GM23248 (cell line): ENCODE measurements at places on chromosomes 5 and 9. TPM values are rescaled to one million over a fixed set of nuclear protein-coding genes. Genes with fewer than 3 reads are reported as not detected.

DNA sequence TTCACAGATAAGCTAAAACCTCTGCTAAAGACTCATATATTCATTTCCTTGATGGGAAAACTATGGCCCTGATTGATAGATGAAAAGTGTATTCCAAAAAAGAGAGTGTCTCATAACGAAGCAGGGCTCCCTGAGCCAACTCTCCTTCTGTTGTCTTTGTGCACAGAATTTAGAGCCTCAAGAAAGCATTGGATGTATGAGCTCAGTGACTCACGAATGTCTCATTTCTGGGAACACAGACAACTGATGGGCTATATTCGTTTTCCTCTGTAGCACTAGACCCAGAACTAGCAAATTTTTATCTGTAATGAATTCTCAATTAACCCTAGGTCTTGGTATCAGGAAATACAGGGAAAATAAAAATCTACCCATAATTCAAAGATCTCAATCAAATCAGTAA is 88.4 kb downstream of the LMNB1 start:
- H3K4me1 ChIP-seq: peaks cover 13% of the 10 kb centered on the region
- H3K36me3 ChIP-seq: no peaks in the 10 kb centered on the region
- no peak overlapping the region for H3K4me3 ChIP-seq
- H3K27ac ChIP-seq: no peak overlapping the region
- H3K27me3 ChIP-seq: no peaks in the 10 kb centered on the region

DNA sequence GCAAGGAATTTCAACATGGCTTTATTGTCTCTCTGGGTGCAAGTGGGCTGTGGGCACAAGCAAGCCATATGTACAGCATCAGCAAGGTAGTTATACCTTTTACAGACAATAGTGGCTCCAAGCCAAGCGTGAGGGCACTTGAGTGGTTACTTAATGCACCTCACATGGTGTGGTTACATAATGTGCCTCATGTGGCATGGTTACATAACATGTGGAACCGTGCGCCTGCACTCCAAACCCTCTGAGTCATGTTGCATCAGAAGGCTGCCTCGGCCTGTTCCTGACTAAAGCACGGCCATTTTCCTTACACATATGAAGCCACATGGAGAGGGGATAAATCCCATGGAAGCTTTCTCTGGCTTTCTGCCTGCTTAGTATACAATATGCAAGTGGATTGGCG is 150.9 kb downstream of the OSTF1 start:
- H3K4me3 ChIP-seq: no peak overlapping the region
- H3K27me3 ChIP-seq: no peaks in the 10 kb centered on the region
- no peak overlapping the region for H3K27ac ChIP-seq
- H3K36me3 ChIP-seq: no peaks in the 10 kb centered on the region
- H3K4me1 ChIP-seq: no peaks in the 10 kb centered on the region

DNA sequence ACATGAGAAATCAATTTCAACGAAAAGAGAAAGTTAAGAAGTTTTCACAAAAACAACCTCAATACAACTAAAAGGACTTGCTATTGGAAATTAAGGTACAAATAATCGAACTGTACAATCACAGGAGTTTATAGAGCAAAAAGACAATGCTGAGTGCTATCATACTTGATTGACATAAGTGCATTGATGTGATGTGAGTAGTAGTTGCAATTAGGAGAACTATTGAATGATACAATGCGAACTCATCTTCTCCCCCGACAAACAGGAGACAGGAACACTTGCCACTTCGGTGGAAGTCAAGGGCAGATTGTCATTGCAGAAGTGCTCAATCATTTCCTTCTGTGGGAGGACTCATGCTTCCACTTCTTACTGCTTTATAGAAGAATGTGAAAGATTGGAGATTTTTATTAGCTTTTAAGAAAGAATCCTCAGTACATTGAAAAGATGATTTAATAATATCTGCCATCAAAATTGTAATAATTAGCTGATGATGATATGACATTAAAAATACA is 276.6 kb upstream of the MPDZ start:
- H3K4me3 ChIP-seq: no peak overlapping the region
- no peaks in the 10 kb centered on the region for H3K4me1 ChIP-seq
- H3K36me3 ChIP-seq: no peaks in the 10 kb centered on the region
- peaks cover 31% of the 10 kb centered on the region; the same call in 1 of the 2 replicates for H3K27me3 ChIP-seq

DNA sequence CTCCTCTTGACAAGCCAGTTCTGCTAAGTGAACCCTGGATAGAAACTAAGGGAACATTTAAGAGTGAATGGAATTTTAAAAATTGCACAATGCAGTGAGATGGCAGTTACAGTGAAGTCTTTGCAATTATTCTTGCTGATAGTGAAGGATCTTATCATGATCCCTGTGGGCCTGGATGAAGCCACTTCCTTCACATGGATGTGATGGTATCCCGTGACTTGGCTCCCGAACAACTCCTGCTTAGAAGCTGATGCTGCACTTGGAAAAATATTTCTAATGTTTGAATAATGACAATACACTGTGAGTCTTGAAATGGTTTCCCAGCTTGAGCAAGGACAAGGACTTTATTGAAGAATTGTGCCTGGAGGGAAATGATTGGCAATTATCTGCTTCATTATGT is 49.2 kb upstream of the NTRK2 start:
- no peaks in the 10 kb centered on the region for H3K27me3 ChIP-seq
- no peak overlapping the region for H3K4me3 ChIP-seq
- H3K4me1 ChIP-seq: no peaks in the 10 kb centered on the region

DNA sequence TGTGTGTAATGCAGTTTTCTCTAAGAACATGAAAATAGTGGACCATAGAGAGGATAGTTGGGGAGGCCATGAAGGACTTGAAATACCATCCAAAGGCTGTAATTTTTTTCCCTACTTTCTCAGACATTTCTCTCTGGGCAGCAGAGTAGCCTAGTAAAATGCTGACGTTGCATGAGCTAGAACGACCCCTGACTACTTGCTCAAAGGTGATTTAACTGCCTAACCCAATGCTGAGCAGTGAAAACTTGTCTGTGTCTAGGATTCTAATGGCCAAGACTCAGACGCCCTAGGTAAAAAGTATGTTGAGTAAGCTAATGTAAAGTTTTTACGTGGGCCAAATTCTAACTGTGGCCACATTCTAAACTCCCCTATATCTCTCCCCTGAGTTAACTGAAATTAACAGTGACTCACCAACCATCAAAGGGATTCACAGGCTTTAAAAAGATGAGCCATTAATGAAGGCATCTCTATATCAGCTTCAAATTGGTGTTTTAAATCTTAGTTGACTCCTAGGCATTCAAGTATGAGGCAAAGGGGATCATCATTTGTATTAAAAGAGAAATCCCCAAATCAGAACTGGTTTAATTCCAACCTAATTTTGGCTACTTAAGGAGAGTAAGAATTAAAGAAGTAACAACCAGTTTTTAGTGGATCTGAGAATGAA is 121.0 kb upstream of the GAS1 start:
- H3K4me3 ChIP-seq: no peak overlapping the region
- H3K4me1 ChIP-seq: peaks cover 63% of the 10 kb centered on the region
- 0 out of 2 replicates have a peak overlapping the region, but pooled peaks have one; percentile 4 for H3K27ac ChIP-seq
- H3K27me3 ChIP-seq: no peaks in the 10 kb centered on the region

DNA sequence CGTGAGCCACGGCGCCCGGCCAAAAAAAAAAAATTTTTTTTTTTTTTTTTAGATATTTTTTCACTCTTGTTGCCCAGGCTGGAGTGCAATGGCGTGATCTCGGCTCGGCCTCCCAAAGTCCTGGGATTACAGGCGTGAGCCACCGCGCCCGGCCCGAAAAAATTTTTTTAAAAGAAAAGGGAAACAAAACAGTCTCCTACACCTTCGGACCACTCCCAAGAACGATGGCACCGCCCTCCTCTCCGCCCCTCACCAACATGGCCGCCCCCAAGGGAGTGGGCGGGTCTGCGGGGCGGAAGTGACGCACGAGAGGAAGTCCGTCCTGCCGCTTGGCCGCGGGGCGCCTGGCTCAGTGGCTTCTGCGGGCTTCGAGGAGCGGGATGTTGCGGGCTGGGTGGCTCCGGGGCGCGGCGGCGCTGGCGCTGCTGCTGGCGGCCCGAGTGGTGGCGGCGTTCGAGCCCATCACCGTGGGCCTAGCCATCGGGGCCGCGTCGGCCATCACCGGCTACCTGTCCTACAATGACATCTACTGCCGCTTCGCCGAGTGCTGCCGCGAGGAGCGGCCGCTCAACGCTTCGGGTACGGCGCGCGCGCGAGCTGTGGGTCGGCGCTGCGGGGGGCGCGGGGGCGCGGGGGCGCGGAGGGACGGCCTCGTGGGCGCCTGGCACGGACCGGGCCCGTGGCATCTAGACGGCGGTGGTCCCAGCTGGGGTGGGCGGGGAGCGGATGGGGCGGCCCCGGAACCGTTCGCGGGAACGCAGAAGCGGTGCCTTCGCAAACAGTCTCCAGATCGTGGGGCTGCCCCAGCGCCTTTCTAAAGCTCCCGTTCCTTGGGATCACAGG is at the start of gene TOR1B:
TSS of gene TOR1B (plus strand) at position 352 of the 843 bp plus-strand sequence. CDS start at position 381, 29 bp downstream.
- H3K4me1 ChIP-seq: peaks cover 5% of the 10 kb centered on the region; the same call in 1 of the 2 replicates
- H3K27ac ChIP-seq: peak within 1 kb of the TSS; percentile 62
- DNase-seq: peak; percentile 95
- no peaks in the 10 kb centered on the region; the same call in 1 of the 2 replicates for H3K36me3 ChIP-seq

DNA sequence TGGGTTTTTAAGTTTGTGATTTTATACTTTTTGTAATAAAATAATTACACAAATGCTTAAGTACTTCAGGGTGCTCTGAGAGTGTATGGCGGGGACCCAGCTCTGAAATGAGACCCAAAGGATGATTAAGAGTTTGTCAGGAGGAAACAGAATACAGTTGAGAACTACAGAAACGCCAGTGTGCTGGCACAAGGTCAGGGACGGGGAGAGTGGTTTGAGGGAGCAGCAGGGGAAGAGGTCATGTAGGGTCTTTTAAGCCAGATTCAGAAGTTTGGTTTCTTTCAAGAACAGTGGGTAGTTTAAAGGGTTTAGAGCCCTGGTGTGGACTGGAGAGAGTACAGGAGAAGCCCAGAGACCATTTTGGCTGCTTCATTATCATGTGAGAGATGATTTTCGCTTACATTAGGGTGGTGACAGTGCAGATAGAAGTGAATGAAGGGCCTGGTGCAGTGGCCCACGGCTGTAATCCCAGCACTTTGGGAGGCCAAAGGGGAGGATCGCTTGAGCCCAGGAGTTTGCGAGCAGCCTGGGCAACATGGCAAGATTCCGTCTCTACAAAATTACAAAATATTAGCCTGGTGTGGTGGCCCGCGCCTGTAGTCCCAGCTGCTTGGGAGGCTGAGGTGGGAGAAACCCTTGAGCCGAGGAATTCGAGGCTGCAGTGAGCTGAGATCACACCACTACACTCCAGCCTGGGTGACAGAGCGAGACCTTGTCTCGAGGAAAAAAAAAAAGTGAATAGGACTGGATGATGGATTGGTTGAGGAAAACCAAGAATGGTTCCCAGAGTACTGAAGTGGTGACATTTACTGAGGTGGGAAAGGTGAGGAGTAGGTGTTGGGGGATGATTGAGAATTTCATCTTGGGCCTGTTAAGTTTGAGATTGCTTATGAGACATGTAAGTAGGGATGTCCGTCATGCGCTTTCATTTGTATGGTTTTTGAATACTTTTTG is 1.4 kb upstream of the ETF1 start:
- peak; percentile 80 for DNase-seq
- peak overlapping the region; percentile 96 for H3K4me3 ChIP-seq
- peaks cover 43% of the 10 kb centered on the region for H3K4me1 ChIP-seq
- H3K27ac ChIP-seq: peak overlapping the region; percentile 97
- no peaks in the 10 kb centered on the region for H3K27me3 ChIP-seq

The ANKRD18A gene
- polyA plus RNA-seq: not detected in 2 replicates

- H3K36me3 ChIP-seq: no peaks in the 10 kb centered on the region
- DNase-seq: no peak
- H3K4me3 ChIP-seq: no peak overlapping the region
- no peaks in the 10 kb centered on the region for H3K4me1 ChIP-seq
- no peak overlapping the region for H3K27ac ChIP-seq
Observed at GRCh38 chr9:113796646-113797426, 79.3 kb upstream of the ZNF618 start.

GRCh38 chr5:83474991-83475390 is 3.4 kb downstream of the VCAN start:
- H3K27me3 ChIP-seq: no peaks in the 10 kb centered on the region
- no peak for DNase-seq
- H3K4me1 ChIP-seq: peaks cover 24% of the 10 kb centered on the region
- H3K4me3 ChIP-seq: peak overlapping the region; percentile 90
- H3K36me3 ChIP-seq: peaks cover 13% of the 10 kb centered on the region; the same call in 1 of the 2 replicates

DNA sequence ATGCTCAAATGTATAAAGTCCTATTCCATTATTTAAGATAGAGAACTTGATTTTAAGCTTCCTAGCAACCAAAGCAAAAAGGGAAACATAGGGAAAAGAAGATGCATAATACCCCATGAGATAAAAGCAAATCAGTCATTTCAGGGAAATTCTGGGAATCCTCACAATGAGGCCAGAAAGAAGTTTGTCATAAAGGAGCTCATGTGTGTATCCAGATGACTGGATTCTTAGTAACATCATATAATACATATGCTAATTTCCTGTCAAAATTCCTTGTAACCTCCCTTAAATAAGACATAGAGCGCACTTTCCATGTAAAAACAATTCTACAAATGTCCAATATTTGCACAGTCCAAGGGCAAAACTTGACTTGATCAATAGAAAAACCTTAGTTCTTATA is 411.0 kb upstream of the WWC1 start:
- H3K4me3 ChIP-seq: no peak overlapping the region
- no peak overlapping the region for H3K27ac ChIP-seq
- H3K4me1 ChIP-seq: peaks cover 8% of the 10 kb centered on the region; the same call in 1 of the 2 replicates
- H3K27me3 ChIP-seq: no peaks in the 10 kb centered on the region

GRCh38 chr9:114031037-114031630 is 47.0 kb downstream of the AMBP start:
- no peak overlapping the region for H3K4me3 ChIP-seq
- no peaks in the 10 kb centered on the region for H3K27me3 ChIP-seq
- no peaks in the 10 kb centered on the region for H3K4me1 ChIP-seq
- H3K36me3 ChIP-seq: peaks cover 4% of the 10 kb centered on the region; the same call in 1 of the 2 replicates

GRCh38 chr9:136845465-136846260 is 3.4 kb downstream of the AJM1 start:
- H3K4me3 ChIP-seq: no peak overlapping the region
- peaks cover 11% of the 10 kb centered on the region for H3K4me1 ChIP-seq
- DNase-seq: no peak
- H3K36me3 ChIP-seq: no peaks in the 10 kb centered on the region

GRCh38 chr5:3326841-3327232 is 268.8 kb upstream of the IRX1 start:
- H3K4me1 ChIP-seq: peaks cover 7% of the 10 kb centered on the region; the same call in 1 of the 2 replicates
- DNase-seq: no peak

DNA sequence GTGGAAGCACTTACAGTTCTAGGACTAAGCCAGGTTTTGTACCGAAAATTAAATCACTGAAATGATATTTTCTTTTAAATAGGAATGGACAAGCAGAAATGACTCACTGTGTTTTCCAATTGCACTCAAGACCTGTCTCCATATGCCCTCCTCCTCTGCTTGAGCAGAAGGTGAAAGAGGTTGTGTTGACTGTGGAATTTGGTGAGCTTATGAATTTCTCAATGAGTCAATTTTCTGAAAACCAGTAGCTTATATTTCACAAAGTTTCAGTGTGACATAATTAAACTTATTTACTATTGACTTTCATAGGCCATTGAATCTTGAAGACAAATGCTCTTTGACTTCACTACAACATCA is 249.9 kb downstream of the NPR3 start:
- peak; percentile 38 for DNase-seq
- H3K36me3 ChIP-seq: no peaks in the 10 kb centered on the region

- H3K4me1 ChIP-seq: 0 out of 2 replicates have a peak, but pooled peaks cover 6% of the 10 kb centered on the region
- no peaks in the 10 kb centered on the region for H3K36me3 ChIP-seq
- H3K27ac ChIP-seq: no peak overlapping the region
Observed at GRCh38 chr5:102595332-102595731, 96.5 kb upstream of the SLCO6A1 start.
